ENCODE measurements at places on chromosomes 6 and 20.

DNA sequence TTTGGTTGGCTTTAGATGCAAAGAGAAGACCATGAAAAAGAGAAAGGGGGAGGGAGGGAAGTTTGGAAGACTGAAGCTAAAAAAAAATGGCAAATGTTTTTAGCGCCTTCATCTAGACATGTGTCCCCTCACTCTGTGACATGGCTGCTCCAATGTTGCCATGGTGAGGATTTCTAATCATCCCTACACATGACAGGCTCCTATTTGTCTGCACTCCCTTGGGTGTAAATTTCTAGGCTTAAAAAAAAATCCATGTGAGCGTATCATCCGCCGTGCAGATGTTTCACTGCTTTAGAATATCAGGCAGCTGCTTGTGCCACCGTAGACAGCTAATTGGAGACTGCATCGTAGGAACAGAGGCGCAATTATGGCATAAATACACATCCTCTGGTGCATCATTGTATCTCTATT is 761.1 kb upstream of the MMS22L start:
- no peak for DNase-seq

GRCh38 chr6:27388293-27389197 is at the start of gene ZNF391:
ZNF391 (plus strand) TSS chr6:27388759; CDS start chr6:27400371, 11,612 bp downstream.
- peak; percentile 70 for DNase-seq

- no peak for DNase-seq
These were observed 61.1 kb downstream of the ID4 start for GRCh38 chr6:19898141-19898740.

- DNase-seq: no peak
These were observed 606.9 kb downstream of the CDH26 start for GRCh38 chr20:60565083-60565482.

- no peak for DNase-seq
These were observed 80.6 kb upstream of the PROKR2 start for GRCh38 chr20:5397393-5397792.

DNA sequence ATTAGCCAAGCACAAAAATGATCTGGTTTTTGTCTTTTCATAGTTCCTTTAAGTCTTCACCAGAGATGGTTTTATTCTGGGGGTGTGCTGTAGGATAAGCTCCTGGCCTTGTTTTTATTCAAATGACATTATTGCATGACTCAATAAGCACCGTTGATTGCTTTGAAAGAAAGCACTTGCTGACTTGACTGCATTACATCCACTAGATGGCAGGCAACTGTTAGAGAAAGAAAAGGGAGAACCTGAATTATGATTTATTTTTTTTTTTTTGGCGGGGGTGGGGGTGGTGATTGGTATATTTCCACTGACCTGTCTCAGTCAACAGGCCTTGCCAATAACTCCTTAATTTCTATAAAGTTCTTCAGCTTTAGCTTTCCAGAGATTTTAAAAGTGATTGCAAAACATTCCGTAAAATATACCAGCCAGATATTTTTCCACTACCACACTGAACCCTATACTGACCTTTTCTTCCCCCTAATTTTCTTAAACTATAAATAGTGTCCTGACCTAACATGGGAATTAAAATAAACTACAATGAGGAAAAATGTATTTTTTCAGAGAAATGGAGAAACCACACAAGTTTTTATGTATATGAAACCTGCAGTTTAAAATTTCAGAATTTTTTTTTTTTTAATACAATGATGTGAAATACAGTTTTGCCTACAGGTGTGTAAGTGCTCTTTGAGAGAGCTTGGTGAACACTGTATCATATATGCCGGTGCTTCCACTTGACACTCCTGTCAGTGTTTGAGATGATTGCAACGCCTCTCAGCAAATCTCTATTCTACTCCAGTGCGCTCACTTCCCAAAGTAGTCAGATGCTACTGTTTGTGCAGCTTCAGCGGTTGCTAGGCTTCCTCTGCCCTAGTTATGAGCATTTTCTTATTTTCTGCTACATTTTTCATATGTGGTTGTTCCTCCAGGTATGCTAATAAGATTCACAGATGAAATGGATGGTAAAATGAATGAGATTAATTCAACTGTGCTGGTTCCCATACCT is 274.3 kb downstream of the CD109 start:
- no peak for DNase-seq

DNA sequence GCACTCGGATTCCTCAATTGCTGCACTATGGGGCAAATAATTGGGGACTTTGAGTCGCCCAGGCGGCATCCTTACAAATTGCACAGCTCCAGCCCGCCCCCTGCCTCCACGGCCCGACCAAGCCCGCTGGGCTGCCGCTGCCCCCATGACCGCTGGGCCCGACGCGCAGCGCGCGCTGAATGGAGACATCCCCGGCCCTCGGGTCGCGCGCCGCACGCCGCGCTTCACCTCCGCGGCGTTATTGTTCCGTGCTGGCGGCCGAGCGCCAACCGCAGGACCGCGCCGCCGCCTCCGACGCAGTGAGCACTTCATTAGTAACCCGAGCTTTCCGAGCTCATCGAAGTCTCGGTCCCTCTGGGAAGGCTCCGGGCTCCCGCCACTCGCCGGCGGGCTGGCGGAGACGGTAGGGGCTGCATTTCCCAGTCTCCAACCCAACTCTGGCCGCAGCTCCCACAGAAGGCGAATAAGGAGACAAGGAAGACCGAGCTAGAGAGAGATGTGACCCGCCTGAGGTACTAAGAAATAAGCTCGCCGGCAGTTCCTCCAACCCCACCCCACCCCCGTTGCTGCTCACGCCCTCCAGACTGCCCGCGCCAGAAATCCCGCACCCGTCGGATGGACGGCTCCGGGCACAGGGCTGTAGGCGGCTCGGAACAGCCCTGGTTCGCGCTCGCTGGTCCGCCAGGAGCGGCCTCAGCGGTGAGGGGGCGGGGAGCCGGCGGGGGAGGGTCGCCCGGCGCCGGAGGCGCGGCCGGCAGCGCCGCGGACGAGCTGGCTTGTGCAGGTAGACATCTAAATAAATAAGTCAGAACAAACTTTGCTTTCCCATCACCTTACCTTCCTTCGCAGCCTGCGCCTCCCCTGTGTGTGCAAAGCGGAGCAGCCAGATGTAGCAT is 703 bp downstream of the EPHA7 start:
- no peak for DNase-seq

DNA sequence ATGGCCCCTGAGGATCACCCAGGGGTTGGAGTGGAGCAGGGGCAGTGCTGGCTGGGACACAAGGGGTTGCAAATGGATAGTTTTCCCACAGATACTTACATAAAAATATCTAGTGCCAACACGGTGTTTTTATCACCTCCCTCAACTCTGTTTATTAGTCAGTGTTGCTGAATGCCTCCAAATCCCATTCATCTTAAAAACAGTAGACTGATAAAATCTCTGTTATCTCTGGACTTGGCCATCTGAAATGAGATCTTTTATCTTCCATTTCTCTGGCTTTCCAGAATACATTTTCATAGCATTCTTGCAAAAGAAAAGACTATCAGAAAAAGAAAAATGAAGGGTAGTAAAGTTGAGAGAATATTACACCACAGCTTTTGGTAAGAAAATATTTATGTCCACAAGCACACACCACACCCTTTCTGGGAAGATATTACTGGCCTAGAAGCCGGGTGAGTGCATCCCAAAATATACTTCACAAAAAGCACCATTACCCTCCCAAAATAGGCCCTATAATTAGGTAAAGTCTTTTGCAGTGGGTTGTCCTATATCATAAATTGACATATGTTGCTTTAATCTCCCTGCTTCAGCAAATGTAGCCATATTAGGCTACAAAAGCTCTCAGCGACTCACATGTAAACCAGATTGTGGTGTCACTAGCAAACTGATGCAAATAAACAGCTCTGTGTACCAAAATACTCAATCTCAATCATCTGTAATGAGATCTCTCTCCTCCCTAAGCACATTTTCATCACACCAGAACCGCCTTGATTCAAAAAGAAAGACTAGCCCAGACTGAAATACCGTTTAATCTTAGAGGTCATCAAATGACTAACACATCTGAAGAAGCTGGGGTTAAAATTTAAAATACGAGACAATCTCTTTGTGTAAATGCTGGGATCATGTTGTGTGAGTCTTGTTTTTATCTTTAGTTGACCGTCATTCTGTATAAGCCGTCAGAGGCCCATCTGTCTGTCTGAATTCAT is 96.7 kb downstream of the FYN start:
- no peak for DNase-seq

GRCh38 chr20:64200740-64201139 is 36.5 kb downstream of the MYT1 start:
- no peak for DNase-seq

DNA sequence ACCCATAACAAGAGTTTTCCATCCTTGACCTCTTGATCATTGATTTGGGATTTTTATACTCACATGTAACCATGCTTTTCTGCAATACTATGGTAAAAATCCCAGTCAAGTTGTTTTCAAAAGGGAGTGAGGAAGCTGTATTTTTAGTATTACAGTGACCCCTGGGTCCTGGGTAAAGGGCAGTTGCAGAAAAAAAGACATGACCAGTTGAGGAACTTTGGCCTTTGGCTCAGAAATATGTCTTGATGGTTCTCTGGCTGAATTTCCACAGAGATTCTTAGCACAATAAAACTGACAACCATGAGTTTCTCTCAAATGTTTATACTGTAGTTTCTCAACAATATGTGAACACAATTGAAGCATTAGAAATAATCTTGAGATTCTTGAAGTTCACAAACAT is 28.6 kb upstream of the PRL start:
- DNase-seq: no peak

- DNase-seq: no peak
These were observed 11.9 kb upstream of the VEGFA start for GRCh38 chr6:43757966-43758616.

GRCh38 chr6:117555262-117555849 is 47.0 kb downstream of the GOPC start:
- no peak for DNase-seq

DNA sequence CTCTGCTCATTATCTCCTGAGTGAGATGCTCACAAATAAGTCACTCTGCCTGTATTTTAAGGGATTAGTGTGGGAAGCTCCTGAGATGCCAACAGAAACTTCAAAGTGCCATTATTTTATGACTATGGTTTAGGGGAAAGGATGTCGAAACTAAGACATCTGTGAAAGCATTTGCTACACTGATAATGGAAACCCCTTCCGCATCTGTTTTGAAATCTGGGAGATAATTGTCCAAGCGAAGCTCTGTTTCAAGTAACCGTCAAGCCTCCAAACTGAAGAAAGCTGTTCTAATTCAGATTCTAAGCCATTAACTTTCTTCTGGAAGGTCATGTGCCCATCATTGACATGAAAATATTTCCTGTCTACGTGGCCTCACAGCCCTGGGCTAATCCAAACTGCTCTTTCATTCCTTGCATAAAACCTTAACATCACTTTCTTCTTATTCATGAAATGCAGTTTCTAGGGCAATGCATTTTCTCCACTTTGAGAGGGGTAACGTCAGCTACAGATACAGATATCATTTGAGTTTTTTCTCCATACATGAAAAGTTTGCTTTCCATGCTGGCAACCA is 932.0 kb downstream of the C6orf118 start:
- no peak for DNase-seq

- DNase-seq: no peak
These were observed 227.5 kb downstream of the THBS2 start for GRCh38 chr6:169026175-169026574.

GRCh38 chr6:112929641-112930040 is 582.5 kb downstream of the RFPL4B start:
- DNase-seq: no peak

DNA sequence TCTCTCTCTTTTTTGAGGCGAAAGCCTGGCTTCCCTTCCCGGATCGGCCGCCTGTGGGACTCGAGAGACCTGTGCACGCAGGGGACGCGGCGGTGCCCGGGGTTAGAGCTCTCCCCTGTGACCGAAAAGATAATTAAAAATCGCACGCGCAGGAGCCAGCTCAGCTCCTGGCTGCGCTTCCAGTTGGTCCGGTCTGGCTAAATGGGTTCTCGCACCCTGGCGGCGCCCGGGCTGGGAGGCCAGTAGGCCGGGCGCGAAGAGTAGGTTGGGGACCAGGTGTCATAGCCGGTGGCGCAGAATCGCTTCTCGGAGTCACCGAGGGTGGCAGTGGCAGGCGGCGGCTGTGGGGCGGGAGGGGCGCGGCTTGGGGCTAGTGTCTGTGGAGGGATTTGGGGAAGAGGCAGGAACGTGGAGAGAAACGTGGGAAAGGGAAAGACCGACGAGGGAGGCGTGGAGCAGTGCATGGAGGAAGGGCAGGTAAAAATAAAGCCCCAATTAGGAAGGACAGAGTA is 41.9 kb upstream of the SUPT3H start:
- no peak for DNase-seq

DNA sequence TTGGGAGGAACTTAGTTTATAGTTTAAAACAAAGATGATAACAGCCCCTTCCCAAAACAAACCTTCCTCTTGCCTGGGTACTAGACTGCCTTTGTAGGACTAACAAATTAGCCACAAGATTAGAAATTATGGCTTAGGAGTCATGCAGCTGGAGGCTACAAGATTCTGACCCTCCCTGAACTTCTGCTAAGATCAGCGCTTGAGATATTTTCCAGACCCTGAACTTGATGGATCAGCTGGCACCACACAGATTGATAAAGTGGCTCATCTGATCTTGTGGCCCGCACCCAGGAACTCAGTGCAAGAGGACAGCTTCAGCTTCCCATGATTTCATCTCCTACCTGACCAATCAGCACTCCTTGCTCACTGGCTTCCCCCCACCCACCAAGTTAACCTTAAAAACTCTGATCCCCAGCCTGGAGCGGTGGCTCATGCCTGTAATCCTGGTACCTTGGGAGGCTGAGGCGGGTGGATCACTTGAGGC is 5.9 kb upstream of the SERINC3 start:
- DNase-seq: no peak

DNA sequence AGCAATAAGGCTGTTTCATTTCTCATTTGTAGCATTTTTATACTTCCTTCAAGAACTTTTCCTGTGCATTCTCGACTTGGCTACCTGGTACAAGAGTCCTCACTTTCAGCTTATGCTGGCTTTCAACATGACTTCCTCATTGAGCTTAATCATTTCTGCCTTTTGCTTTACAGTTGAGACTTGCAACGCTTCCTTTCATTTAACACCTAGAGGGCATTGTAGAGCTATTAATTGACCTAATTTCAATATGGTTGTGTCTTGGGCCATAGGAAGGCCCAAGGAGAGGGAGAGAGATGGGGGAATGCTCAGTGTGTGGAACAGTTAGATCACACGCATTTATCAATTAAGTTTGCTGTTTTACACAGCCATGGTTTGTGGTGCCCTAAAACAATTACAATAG is 37.2 kb downstream of the SLC22A2 start:
- DNase-seq: no peak

DNA sequence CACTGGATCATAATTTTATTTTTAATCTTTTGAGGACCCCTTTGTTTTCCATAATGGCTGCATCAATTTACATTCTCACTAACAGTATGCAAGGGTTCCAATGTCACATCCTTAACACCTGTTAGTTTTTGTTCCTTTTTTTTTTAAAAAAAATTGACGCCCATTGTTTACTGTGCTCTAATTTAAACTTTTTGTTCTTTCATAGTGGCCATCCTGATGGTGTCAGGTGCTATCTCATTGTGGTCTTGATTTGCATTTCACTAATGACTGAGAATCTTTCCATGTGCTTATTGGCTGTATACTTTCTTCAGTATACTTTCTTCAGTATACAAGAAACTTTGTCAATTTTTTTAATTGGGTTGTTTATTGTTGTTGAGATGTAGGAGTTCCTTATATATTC is 347.0 kb downstream of the RNGTT start:
- no peak for DNase-seq

Data from kidney epithelial cell (primary cell).